ENCODE measurements at places on chromosomes 2 and 18.

DNA sequence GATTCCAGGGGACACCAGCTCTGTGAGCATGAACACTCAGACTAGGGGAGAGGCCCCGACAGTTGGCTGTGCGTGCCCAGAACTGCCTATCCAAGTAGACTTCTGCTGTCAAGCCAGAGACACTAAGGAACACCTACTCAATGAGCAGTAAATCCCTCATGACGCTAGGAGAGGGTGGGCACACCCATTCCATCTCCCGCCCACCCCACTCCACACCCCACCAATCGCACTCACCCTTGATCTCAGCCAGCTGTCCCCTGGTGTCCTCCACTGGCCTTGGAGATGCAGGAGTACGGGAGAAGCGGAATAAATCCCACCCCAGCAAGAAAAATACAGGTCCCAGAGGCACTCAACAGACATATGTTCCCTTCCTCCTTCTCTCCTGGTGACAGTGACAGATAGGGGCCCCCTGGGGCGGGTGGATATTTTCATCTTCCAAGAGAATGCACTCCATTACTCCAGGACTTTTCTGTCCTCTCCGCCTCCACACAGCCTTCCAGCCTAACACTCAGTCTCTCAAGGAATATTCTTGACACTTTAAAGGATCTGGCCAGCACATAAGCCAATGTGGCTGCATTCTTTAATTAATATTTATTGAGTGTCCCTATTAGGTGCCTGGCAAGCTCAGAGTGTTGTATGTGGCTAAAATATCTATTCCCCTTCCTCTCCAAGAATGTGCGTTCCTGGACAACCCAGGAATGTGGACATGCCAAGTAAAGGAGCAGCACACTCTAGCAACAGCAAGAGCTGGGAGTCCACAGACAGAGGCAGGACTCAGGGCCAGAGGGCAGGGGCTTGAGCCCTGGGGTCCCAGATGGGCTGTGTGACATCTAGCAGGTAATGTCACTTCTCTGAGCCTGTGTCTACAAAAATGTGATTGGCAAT is 13.1 kb upstream of the SMAD7 start:
- DNase-seq: no peak

GRCh38 chr2:164606557-164606956 is 14.7 kb downstream of the GRB14 start:
- DNase-seq: no peak

DNA sequence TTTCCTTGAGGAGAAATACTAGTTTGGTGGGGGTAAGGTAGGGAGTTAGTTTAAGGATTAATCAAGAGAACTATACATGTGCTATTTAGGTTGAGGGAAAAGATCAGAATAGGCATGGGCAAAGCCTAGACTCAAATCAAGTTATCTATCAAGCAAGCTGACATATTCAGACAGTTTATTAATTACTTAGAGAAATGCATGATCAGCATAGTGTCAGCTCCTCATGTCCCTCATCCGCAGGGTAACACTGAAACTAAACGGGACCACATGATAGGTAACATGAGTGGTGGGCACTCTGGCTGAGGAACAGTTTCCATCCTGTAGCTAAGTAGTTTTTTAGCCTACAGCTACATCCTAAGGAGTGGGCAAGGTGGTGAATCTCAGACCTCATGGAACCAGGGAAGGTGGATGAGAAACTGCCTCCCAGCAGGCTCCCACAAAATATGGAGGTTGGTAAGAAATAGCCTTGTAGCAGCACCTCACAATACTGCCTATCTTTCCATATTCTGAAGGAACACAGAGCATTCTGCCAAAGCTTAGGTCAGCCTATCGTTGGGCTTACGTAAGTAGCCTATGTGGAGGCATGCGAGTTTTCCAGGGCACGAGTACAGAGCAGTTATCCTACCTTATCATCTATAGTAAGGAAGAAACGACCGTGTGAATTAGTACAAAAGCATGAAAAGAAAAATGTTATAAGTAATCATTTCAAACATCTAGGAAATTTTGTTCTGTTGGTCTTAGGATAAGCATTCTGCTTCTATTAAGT is 18.4 kb downstream of the ZC3H6 start:
- DNase-seq: no peak

DNA sequence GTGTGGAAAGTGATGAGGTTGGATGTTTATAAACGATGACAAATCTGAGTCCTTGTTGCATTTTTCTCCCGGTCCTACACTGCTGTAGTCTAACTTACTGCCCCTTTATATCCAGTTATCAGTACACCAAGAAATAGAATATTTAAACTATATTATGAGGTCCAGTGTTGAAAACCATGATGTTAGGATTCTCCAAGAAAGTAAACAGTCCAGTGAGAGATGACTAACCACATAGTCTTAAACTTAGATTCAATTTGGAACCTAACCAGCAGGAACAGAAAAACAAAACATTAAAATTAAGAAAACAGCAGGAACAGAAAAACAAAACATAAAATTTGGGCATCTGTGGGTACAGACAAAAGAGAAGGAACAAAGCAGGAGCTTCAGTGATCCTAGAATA is 143.2 kb downstream of the TPGS2 start:
- DNase-seq: no peak

DNA sequence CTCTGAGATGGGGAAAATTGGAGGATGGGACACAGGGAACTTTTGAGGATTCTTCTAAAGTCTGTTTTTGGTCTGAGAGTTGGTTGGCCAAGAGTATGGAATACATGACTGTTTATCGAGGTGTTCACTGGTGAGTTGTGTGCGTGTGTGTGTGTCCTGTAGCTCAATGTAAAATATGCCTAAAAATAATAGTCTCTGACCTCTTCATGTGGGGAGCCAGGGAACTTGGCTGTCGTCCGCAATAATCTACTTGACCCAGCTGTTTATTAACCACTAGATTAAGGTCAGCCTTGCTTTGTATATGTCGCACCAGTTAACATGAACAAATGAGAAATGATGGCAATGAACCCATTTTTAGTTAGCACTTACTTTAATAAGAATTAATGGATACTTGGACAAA is 177.5 kb upstream of the TPO start:
- no peak for DNase-seq

DNA sequence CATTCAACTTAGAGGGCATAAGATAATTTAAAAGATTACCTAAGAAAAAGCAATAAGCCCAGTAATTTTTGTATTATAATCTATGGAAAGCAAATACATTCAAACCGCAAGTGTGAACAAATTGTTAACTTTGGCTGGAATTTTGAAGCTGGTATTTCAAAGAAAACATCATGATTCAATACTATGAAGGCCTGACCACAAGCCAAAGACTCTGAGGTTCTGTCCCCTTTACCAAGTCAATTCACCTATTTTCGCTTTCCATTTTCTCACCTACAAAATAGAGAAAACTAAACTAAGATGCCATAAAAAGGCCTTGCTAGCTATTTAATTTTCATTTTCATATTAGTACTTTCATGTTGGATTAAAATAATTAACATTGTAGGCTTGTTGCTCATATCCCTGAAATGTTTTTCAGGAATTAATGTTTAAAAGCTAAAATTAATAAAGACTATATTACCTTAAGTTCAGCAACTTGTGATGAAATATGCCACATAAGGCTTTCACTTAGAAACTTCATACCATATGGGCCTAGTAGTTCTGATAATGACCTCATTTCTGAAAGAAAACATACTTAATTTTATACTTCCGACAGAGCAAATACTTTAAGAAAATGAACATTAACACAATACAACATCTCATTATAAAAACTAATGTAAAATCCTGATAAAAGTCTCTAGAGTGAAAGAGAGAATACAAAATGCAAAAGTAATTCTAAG is 85.7 kb upstream of the FRZB start:
- no peak for DNase-seq

DNA sequence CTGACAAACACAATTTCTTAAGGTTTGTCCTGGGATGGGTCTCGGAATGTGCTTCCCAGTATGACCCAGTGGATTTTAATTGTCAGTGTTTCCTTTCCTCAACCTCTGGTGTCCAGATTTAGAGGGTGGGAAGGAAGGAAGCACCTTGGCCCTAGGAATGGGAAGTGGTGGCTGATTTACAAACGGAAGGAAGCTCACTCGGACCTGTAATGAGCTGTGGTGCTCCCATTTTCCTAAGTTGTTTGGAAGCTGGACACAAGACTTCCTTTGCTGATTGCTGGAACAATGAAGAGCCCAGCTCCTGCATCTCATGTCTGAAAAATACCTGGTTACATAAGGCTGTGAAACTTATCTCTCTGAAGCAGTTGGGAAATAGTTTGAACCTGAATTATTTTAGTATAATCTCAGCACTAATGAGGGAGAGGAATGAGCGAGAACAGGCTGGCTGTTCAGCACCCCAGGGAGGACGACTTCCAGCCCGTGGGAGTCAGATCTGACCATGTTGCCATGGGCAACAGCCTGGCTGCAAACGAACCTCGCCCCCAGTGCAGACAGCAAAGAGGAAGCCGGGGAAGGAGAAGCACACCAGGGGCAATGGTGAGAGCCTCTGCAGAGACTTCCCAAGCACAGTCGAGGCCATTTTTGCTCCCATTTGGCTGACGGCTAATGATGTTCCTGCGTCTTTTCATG is 74.4 kb upstream of the ASB18 start:
- DNase-seq: peak; percentile 27

Data from NCI-H69 (cell line).